ENCODE measurements at places on chromosomes 1 and 21.

- DNase-seq = no peak
Observed at GRCh38 chr1:79791488-79792218, 785.1 kb upstream of the ADGRL4 start.

DNA sequence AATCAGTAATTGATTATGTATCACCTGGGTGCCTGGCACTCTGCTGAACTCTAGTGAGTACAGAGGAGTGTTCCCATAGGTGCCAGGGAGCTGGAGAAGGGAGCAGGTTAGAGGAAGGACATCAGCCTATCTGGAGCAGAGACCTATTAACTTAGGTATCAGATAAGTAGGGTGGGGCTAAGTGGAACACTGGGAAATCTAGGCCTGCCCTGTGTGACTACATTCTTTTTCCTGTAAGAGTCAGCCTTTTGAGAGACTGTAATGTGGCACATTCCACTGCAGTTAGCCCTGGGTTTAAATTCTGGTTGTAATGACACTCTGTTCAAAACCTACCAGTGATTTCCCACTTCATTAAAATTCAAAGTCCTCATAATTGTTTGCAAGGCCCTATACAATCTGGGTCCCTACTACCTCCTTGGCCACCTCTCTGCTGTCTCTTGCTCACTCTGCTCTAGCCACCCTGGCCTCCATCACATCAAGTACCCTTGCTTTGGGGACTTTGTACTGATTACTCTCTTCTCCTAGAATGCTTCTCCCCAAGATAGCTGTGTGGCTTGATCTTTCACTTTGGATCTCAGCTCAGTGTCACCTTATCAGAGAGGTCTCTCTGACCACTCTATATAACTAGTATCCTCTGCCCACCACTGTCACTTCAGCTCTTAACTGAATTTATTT, 12.9 kb downstream of the STX12 start:
- no peak for DNase-seq

DNA sequence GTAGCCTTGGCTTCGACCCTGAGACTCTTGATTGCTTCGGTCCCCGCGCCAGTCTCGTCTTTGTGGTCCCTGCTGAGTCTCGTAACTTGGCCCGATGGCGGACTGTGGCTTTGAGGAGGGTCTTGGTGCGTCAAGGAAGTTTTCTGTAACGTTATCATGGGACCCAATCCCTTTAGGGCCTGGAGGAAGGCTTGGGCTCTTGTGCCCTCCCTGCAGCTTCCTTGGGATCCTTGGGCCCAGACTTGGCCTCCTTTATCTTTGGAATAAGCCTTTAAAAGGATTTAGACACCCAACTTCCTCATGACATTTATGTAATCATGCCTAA, 371 bp downstream of the ZMPSTE24 start:
- no peak for DNase-seq

DNA sequence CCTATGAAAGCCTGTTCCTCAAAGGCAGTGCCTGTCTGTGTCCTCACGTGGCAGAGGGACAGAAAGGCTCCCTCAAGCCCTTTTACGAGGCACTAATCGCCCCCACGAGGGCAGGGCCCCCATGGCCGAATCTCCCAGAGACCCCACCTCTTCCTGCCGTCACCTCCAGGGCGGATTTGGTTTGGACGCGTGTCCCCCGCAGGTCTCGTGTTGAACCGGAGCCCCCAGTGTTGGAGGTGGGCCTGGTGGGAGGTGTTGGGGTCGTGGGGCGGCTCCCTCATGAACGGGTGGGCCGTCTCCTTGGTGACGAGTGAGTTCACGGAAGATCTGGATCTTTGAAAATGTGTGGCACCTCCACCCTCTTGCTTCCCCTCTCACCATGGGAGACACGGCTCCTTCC, 27.6 kb downstream of the CFAP74 start:
- no peak for DNase-seq

DNA sequence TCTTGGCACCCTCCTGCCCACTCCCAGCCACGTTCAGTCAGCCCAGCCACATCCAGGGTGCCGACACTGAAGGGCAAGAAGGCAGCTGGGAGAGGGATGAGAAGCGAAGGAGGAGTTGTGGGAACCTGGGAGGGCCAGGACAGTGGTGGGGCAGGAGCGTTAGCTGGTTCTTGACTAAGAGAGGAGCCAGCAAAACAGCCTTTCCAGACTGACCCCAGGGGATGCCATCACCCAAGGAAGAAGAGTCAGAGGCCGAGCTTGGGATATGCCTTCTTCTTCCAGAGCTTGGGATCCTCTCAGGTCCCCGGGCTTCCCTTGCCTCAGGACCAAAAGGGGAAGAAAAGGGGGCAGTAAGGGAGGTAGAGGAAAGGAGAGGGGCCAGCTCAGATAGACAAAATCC, 7.2 kb downstream of the INKA2 start:
- no peak for DNase-seq

- DNase-seq = no peak
Observed at GRCh38 chr1:217342105-217342504, 288.8 kb downstream of the GPATCH2 start.

DNA sequence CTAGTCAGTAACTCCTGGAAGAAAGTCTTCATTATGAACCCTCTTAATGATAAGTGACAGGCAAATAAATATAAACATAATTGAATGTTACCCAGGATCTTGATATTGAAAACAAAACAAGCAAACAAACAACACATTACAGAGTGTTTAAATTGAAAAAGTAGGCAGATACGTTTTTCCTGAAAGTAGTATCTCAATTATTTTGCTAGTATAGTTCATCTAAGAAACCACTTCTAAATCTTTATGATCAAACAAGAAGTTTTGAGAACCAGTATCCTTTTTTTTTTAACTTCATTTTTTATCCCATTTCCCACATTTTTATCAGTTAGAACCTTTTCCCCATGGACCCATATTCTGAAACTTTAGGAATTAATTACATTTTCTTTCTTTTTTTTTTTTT, 3.7 kb upstream of the WDR47 start:
- no peak for DNase-seq

DNA sequence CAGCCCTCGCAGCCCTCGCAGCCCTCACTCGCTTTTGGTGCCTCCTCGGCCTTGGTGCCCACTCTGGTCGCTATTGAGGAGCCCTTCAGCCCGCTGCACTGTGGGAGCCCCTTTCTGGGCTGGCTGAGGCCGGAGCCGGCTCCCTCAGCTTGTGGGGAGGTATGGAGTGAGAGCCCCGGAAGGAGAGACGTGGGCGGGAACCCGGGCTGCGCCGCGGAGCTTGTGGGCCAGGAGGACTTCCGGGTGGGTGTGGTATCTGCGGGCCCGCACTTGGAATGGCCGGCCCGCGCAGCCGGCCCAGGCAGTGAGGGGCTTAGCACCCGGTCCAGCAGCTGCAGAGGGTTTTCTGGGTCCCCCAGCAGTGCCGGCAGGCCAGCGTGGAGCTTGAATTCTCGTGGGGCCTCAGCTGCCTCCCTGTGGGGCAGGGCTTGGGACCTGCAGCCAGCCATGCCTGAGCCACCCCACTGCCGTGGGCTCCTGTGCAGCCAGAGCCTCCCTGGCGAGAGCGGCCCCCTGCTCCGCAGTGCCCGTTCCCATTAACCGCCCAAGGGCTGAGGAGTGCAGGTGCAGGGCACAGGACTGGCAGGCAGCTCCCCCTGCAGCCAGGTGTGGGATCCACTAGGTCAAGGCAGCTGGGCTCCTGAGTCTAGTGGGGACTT, 9.9 kb upstream of the CFHR2 start:
- no peak for DNase-seq

DNA sequence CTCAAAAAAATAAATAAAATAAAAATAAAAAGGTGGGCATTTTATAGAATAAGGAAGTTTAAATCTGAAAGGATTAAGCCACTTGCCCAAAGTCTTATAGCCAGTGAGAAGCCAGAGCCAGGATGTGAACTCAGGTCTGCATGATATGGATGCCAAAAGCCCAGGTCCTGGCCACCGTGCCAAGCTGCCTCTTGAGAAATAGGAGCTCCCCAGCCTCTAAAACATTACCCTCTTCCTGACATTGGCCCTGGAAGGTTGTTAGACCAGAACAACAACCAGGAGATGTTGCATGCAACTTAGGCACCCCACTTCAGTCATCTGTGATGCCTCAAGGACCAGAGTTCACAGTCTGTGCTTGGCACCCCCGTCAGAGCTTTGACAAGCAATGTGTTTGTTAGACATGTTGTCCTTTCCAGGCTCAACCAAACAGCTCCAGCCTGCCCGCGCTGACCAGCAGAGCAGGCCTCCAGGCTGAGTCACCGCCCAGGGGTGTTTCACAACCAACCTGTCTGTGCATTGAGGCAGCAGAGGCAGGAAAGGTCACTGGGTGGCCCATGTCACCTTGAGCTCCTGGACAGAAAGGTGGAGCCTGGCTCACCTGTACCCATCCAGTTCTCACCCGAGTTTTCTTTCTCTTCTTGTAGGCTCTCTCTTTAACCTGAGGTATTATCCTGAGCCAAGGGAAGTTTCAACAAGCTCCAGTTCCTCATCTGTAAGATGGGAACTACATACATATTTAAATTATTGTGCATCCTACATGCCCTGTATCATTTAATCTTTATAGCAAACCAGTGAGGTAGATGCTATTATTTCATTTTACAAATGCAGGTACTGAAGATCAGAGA, 14.9 kb upstream of the MED18 start:
- no peak for DNase-seq

DNA sequence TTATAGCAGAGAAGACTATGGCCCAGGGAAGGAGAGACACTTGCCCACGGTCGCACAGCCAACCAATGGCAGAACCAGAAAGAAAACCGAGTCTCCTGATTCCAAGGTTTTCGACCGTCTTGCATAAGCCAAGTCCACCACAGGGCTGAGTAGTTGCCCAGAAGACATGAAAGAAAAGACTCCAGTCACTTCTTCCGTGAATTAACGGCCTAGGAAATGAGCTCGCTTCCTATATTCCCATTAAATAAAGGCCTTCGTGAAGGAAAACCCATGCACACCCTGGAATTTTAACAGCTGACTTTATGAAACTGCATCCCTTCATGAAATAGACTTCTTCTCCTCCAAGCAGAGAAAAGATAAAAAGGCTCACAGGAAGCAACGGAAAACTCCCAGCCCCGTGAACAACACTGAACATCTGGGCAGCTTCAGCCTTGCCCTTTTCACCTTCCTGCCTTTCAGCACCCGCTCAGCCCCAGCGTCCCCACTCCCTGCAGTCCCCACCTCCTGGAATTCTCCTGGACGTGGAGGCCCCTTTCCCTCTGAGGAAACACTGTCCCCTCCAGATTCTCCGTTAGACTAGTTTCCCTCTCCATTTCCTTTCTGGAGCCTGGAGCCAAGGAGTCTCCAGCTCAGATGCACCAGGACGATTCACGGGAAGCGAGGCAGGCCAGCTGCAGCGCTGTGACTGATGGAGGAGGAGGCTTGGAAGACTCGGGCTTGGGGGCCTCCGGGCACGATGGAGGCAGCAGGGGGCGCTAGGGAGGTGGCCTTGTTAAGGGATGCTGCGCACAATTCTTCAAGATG, 2.7 kb upstream of the MYOC start:
- peak; percentile 12 for DNase-seq

GRCh38 chr1:246748867-246749266, 24.7 kb downstream of the SCCPDH start:
- DNase-seq = no peak

- DNase-seq = peak; percentile 26
Observed at GRCh38 chr1:182909578-182909977, 43.4 kb downstream of the SHCBP1L start.

- DNase-seq = no peak
Observed at GRCh38 chr1:176696109-176696508, 233.1 kb downstream of the PAPPA2 start.

- DNase-seq = peak; percentile 20
Observed at GRCh38 chr1:150813028-150813707, 5.1 kb upstream of the CTSK start.

- no peak for DNase-seq
Observed at GRCh38 chr1:111191496-111191895, 8.9 kb downstream of the DENND2D start.

DNA sequence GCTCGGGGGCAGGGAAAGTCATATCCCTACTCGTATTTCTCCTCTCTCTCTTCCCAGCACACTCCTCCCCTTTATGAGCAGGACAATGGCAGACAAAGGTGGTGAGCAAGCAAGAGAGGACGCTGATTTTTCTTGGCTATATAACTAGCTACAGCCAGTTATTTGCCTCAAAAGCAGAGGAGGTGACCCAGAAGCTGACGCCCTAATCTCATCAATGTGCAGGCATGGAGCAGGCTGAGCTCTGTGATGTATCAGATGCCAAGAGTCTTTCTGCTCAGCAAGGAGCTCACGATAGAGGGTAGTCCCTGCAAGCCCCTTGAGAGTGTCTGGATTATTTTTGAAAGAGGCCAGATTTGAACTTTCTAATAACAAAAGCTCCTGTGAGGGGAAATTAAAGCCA, 75.5 kb downstream of the ASTN1 start:
- DNase-seq = no peak

- no peak for DNase-seq
Observed at GRCh38 chr1:38420666-38421065, 374.1 kb upstream of the POU3F1 start.

DNA sequence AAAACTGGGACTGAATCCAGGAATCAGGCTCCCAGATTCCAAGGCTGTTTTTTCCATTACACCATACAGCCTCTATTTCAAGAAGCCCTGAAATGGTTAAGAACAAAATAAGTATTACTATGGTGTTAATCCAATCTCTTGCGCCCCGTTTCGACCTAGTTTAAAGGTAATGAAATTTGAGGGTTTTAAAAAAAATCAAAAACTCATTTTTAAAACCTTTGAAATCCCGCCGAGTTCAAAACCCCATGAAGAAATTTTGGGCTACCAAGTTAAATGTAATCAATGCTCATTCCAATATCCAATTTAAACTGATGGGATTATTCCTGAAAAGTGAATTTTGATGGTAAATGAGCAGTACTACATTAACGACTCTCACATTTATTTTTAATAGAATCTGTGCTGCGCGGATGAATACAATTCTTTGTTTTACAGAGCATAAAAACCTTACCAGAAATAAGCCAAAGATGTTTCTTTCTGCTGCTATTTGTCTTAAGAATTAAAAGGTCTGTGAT, 767 bp upstream of the EGLN1 start:
- DNase-seq = no peak

DNA sequence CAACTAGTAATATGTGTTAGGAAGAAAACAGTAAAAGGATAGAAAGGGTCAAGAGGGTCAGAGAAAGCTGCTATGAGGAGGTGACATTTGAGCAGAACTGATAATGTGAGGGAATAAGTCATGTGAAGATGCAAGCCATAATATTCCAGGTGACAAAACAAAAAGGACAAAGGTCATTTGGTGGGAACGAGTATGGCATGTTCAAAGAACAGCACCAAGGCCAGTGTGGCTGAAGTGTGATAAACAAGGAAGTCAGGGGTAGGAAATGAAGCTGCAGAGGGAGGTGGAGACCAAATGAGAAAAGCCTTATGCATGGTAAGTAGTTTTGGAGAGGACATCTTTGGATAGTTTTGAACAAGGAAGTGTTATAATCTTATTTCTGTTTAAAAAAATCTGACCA, 46.7 kb downstream of the LPGAT1 start:
- no peak for DNase-seq

GRCh38 chr1:147781056-147781471, 20.7 kb upstream of the GJA5 start:
- DNase-seq = no peak

Data from COR-L47 (cell line).